ENCODE measurements at places on chromosomes 5 and 9.

- DNase-seq = no peak
These were observed 105.2 kb downstream of the WNK2 start for GRCh38 chr9:93288891-93289883.

GRCh38 chr9:28092981-28093936 is 520.0 kb upstream of the C9orf72 start:
- peak; percentile 20 for DNase-seq

- peak; percentile 27 for DNase-seq
These were observed 674 bp downstream of the TMEM38B start for GRCh38 chr9:105694848-105695581.

GRCh38 chr9:34171753-34172535 is 6.9 kb upstream of the UBAP1 start:
- no peak for DNase-seq

DNA sequence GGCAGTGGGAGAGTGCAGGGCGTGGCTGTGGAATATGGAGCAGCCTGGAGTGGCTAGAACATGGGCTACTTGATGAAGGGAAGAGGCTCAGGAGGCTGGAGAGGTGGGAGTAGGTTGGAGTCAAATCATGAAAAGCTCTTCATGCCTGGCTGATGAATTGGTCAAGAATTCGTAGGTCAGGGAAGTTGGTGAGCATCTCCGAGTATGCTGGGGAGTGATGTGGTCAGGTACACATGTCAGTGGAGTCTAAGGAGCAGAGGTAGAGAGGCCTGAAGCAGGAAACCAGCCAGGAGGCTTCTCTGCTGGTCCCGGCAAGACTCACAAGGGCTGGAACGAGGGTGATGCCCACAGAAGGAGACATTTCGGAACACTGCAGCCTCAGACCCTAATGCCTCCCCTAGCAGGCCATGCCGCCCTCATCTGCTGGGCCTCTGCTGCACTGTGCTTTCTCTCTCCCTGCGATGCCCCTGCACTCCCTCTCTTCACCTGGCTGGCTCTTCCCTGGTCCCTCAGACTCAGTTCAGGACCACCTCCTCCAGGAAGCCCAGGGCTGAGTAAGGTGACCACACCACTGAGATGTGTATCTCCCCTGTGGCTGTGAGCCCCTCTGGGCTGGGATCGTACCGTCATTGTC is 33.6 kb downstream of the TMOD1 start:
- no peak for DNase-seq

DNA sequence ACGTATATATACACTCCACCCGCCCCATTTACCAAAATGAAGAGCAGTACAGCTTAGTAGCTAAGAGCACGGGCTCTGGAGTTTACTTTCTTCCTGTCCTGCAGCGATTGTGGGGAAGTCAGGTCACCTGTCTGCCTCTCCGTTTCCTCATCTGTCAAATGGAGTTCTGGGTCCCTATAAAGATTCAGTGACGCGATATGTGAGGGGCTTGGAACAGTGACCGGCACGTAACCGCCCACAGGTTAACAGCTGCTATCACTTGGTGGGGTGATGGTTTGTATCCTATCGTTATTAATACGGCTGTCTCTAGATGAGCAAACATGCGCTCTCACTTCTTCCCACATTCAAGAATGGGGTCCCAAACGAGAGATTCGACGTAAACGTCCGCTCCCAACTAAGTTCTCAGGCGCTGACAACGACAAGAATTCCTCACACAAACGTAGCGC is 426 bp downstream of the FAM114A2 start:
- no peak for DNase-seq

GRCh38 chr9:68685770-68686169 is 19.3 kb upstream of the PIP5K1B start:
- peak; percentile 11 for DNase-seq

- DNase-seq = no peak
These were observed 748.5 kb upstream of the CDH10 start for GRCh38 chr5:25393256-25393655.

- DNase-seq = no peak
These were observed 135.8 kb downstream of the TRIM36 start for GRCh38 chr5:115033861-115034260.

- no peak for DNase-seq
These were observed 11.1 kb downstream of the OLFM1 start for GRCh38 chr9:135098400-135099105.

- DNase-seq = no peak
These were observed 138.2 kb downstream of the ADAMTS16 start for GRCh38 chr5:5278201-5278814.

- no peak for DNase-seq
These were observed 71.8 kb upstream of the CD180 start for GRCh38 chr5:67268231-67269021.
